ENCODE measurements at places on chromosomes 4 and X.

DNA sequence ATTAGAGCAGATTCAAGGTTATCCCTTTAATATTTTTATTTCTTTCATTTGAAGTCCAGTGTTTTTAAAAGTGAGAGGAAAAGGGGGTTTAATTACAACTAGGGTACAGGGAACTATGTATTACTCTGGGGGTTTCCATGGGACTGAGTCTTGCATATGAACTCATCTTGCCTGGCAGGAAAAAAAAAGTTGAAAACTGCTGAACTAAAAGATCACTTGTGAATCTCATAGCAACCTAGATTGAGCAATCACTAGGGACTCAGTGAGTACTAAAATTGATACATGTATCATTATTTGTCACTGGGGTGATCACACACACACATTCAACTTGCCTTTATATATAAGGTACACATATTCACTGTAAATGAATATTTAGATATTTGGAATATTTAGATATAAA is 180.7 kb upstream of the SFRP2 start:
- DNase-seq: no peak

GRCh38 chrX:8748855-8749254 is 16.9 kb upstream of the ANOS1 start:
- DNase-seq: peak; percentile 44

DNA sequence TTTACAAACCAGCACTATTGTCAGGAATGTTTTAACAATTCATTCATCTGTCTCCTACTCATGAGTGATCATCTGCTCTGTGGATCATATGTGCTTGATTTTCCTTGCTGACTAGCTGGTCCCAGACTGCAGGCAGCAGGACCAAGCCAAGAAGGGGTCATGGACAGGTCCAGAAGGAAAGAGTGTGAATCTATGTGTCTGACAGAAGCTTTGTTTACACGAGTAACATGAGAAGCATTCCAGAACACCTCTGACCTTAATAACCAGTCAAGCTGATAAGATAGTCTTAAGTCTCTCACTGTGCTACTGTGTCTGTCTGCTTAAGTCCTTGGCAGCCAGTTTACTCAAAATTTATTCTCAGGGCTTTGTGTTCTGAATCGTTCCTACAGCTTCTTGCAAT is 39.0 kb downstream of the GUCY1A1 start:
- no peak for DNase-seq

GRCh38 chrX:38332505-38332904 is 5.2 kb upstream of the RPGR start:
- no peak for DNase-seq

- no peak for DNase-seq
Observed at GRCh38 chrX:153517423-153517822, at the start of gene ATP2B3. Gene ATP2B3, plus strand, starts transcription at chrX:153517642. Its CDS starts 18,606 bp downstream, at chrX:153536248.

DNA sequence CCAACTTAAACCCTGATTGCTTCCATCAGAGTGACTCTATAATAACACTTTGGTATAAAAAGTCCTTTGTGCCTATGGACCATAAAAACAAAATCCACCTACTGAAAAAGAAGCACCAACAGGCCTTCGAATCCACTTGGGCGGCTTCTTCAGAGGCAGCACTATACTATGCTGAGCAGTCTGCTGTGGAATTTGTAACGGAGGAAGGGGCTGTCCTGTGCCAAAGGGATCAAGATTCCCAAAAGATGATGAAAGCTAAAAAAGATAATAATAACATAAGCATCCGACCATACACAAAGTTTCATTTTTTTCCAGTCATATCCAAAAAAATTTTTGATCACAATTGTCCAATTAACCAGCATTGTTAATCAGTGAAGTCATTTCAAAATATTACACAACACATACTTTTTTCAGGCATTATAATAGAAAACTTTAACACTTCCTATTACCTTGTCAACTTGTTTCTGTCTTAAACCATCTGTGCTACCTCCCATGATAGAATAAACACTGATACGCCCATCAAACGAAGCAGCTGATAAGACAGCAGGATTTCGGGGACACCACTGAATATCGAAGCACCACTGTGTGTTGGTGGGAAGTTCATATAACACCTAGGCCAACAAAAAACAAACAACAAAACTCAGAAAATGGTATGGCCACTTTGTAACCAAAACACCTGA is 24.1 kb downstream of the SEC31A start:
- no peak for DNase-seq

DNA sequence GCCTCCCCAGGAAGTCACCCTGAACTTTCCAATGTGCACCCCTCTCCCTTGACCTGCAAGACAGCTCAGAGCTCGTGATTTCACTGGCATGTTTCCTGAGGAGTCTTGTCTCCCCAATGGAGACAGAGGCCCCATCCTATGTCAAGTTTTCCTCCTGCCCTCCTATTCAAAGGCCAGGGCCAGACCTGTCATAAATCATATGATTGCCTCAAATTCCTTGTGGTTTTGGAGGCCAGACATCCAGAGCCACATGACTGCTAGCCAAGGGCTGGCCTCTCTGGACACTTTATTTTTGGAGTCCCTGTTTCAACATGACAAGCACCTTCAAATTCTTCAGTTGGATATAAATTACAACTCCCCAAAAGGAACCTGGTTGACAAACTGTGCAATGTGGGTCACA is 76.0 kb upstream of the TFDP3 start:
- no peak for DNase-seq

GRCh38 chr4:138910914-138911336 is 104.7 kb upstream of the NOCT start:
- peak; percentile 96 for DNase-seq

DNA sequence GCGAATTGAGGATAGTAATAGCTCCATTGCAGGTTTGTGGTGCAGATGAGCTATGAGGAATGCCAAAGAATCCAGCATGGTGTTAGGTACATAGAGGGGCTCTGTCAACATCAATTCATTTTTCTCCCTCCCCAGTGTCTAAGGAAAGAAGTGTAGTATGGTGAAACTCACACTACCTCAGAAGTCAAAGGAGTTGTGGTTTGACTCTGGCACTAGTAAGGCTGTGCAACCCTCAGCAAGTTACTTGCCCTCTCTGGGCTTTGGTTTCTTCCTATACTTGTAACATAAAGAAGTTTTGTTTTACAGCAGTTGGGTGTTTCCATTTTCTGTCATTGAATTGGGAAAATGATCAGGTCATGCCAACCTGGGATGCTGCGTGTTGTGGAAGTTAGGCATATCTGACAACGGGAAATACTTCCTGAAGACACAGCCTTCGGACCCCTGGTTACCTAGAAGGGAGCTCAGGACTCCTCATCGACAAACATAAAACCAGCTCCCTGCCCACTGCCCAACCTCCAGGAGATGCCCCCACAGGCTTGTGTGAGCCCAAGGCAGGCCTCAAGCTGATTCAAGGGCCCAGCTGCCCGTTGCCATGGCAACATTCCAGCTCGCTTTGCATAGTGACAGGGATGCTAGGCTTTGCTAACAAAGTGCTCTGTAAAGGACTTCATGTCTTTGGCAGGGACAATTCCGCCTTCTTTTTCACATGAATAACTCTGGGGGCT is 71.4 kb downstream of the RTL5 start:
- DNase-seq: no peak

DNA sequence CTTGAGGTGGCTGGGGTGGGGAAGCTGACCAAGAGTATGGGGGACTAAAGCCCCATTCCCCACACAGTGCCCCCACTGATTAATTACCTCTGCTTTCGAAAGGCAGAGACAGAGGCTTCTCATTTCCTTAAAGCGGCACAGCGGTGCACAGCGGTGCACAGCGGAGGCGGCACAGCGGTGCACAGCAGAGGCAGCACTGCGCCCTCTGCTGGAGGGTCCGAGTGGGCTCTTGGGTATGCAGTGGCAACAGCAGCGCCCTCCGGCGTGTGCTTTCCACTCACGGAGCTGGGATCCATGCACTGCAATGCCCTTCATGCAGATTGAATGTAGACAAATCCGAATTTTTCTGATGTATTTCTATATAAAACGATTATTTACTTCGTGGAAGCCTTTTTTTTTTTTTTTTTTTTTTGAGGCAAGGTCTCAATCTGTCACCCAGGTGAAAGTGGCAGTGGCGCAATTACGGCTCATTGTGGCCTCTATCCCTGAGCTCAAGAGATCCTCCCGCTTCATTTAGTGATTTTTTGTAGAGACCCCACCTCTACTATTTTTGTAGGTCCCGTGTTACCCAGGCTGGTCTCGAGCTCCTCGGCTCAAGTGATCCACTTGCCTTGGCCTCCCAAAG is 19.7 kb upstream of the PRPS2 start:
- no peak for DNase-seq

DNA sequence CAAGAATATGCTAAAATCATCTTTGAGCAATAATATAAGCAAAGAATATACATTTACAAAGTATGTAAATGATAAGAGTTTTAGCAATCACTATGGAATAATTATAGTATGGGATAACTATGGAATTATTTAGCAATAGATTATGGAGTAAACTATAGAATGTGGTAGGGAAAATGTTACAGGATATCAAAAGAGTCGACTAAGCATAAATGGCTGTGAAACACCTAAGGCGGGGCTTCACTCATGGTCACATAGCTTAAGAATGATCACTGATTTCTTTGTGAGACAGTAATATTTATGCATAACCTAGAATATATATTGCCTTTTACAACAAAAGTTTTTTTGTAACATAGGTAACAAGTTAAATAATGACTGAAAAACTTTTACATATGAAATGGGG is 2049.7 kb downstream of the ARAP2 start:
- DNase-seq: no peak

DNA sequence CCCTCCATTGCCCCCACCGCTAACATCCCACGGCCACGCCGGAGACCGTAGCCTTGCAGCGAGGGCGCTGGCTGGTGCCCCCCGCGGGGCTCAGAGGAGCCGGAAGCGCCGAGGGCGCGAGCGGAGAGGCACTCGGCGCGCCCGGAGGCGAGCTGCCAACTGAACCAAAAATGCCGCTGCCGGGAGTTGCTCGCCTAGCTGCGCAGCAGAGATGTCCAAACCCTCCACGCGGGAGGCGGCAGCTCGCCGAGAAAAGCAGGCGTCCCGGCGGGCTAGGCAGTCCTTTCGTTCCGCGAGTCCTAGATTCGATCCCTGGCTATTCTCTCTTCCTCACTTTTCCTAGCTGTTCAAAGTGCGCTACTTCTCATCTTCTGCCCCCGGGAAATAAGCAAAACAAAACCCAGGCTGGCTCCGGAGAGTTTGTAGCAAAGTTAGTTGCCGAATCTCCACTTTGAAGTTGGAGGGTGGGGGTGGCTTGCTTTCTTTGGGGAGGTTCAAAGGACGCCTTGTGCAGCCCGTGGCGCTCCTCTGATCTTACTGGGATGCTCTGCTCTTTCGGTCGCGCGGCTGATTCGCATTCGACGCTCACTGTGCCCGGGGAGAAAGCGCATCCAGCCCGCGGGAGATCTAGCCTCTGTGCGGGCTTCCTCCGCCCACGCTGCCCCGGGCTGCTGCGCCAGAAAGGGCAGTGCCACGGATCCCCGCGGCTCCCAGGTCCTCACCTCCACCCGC is 723 bp downstream of the NKX6-1 start:
- DNase-seq: no peak

GRCh38 chr4:91963486-91963885 is 340.3 kb upstream of the GRID2 start:
- no peak for DNase-seq

DNA sequence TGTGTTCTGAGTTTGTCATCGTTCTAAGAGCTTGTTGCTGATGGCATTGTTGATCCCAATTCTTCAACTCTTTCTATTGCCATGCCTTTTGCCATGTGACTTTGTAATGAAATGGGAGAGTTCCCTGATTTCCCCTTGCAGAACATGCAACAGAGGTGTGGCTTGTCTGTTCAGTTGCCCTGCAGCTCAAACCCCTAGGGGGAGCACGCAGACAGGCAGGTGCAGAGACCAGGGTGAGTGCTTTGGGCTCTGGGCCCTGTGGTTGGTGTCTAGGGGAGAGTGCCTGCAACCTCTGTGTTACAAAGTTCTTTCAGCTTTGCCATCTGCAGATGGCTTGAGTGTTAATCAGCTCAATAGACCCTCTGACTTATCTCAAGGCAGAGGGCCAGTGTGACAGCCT is 332.7 kb downstream of the MID1IP1 start:
- no peak for DNase-seq

DNA sequence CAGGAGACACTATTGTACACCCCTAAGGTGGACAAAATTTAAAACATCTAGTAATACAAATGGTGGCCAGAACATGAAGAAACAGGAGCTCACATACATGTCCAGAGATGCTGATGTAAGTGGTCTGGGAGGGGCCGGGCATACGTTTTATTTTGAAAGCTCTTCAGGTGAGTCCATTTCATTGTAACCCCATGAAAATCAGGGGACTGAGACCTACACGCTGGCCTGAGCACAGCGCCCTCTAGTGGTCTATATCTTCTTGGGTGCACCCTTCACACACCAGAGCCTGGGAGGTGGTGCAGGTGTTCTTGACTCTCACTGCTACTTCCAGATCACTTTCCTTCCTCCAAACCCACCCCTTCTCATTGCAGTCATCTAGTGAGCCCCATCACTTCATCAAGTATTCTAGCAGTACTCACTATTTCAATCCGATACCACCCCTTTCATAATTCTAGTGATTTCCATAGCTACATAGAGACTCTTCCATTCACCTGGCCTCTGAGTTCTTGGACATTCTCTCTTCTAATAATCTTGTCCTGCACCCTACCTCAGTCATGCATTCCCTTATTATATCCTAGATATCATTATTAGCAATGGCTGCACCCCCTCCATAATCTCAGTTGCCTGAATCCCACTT is 4.3 kb upstream of the TLR6 start:
- DNase-seq: peak; percentile 36

DNA sequence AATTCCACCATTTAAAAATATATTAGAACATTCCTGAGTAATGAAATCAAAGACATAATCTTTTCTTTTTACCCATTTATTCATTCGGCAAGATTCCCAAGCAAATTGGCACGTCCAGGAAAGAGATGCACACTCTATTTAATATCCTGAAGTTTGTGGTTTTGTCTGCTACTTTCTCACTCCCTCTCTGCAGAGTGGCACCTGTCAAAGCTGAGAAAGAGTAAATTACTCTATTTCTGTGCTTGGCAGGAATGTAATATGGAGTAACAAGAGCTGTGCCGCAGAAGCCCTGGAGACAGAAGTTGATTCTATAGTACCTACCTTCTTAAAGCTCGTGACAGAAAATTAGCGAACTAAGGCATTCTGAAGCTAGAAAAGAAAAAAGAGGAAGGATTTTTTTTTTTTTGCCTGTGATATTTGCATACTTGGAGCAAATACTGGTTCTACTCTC is 5.5 kb downstream of the GSTCD start:
- no peak for DNase-seq

DNA sequence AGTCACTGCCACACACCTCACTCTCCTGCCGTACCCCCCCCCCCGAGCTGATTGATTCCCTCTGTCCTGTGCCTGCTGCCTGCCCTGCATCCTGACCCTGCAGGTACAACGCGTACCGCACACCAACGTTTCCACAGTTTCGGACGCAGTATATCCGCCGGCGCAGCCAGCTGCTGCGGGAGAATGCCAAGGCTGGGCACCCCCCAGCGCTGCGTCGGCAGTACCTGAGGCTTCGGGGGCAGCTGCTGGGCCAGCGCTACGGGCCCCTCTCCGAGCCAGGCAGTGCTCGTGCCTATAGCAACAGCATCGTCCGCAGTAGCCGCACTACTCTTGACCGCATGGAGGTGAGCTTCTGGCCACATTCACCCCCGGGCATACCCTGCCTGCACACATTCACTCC is 1.3 kb downstream of the WDR13 start:
- DNase-seq: no peak
